ENCODE measurements at places on chromosomes 11 and 22.

GRCh38 chr11:63621071-63621470, 6.8 kb upstream of the PLAAT3 start:
- DNase-seq = no peak

GRCh38 chr11:12666915-12667314, 7.3 kb upstream of the TEAD1 start:
- no peak for DNase-seq

DNA sequence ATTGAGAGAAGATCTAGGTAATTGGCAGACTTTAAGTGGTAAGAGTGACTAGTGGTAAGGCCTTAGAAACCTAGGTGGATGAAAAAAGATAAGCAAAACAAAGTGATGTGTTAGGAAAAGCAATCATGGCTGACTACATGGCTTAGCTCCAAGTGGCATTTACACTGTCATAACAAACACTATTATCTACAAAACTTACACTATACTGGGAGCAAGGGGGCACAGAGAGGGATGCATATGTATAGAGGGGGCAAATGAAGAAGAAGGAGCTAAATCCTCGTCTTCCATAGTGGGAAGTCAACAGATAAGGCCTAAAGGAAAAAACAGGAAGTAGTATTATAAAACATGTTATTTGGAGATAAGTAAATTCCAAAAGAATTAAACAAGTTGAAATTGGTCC, 32.5 kb downstream of the ADORA2A start:
- no peak for DNase-seq

DNA sequence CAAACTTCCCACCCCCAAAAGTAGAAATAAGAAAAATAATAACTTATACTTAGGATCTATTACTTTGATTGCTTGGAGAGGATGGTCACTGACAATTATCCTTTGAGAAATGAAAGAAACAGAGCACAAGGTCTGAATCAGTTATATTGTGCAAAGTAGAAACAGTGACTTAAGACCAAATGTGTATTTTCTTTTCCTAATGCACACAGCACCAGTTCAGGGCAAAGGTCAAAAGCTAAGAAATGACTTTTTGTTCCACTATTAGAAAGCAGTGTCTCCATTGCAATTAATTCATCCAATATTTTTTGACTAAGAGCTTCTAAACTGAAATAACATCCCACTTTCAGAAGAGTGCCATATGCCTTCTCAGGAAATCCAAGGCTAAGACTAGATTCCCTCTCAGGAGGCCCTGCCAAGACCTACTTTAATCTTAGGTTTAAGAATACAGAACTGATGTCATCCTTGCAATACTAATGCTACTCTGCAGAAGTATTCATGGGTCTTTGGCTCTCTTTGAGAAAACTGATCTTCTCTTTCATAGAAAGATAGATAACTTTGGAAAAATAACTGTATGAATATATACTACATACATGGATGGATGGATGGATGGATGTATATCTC, 147.0 kb downstream of the APOL5 start:
- DNase-seq = no peak

- DNase-seq = peak; percentile 77
Observed at GRCh38 chr11:60924110-60924905, at the start of gene TMEM132A. Gene TMEM132A (plus strand): TSS chr11:60924460. CDS start chr11:60924634, 174 bp downstream.

- no peak for DNase-seq
Observed at GRCh38 chr11:121032546-121032945, 8.6 kb downstream of the TBCEL start.

GRCh38 chr11:2265396-2265795, 5.0 kb downstream of the ASCL2 start:
- no peak for DNase-seq

GRCh38 chr22:20964090-20964798, 2.8 kb upstream of the AIFM3 start:
- no peak for DNase-seq

DNA sequence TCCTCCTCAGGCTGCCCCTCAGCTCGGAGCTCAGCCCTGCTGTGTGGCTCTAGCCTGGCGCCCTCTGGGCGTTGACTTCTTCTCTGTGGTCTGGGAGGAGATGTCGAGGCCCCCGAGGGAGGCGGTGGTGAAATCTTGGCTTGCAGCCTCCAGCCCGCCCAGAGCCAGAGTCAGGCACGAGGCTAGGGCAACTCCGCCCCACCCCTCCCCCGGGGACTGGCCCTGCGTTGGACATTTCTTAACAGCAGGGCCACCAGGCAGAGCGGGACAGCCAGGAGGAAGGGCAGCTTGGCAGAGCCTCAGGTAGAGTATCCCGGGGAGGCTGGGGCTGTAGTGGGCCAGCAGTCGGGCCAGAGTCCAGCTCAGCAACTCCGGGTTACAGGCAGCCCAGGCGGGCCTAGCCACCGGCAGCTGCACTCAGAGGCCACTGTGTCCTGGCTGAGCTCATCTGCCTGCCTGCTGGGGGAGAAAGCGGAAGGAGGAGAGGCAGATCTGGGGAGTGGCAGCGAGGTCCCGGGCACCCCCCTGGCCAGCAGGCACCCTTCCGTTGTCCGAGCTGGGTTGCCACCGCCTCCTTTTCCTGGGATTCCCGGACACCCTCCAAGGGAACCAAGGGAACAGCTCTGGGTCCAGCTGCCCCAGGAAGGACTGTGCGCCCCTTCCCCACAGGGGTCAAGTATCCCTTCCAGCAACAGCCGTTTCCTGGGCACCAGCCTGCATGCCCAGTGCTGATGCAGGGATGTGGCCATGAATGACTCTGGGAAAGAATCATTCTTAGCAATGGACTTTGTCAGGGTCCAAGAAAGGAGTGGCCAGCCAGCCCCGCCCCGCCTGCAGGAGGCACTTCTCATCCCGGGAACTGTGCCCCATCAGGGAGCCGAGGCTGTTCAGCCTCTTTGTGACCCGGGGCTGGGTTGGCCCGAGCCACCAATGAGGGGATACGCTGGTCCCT, at the start of gene ALDH3B1:
TSS of gene ALDH3B1 (plus strand) at position 238 of the 952 bp plus-strand sequence. CDS start 4,971 bp downstream, outside the sequence.
- peak; percentile 55 for DNase-seq

DNA sequence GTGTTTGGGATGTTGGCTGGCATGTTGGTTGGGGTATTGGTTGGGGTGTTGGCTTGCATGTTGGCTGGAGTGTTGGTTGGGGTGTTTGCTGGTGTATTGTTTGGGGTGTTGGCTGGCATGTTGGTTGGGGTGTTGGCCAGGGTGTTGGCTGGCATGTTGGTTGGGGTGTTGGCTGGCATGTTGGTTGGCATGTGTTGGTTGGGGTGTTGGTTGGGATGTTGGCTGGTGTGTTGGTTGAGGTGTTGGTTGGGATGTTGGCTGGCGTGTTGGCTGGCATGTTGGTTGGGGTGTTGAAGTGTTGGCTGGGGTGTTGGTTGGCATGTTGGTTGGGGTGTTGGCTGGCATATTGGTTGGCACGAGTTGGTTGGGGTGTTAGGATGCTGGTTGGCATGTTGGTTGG, 24.5 kb downstream of the OTUB1 start:
- DNase-seq = no peak

- DNase-seq = no peak
Observed at GRCh38 chr11:67024410-67024809, 1.5 kb downstream of the SYT12 start.

- no peak for DNase-seq
Observed at GRCh38 chr22:46604306-46604690, 15.9 kb upstream of the GRAMD4 start.

DNA sequence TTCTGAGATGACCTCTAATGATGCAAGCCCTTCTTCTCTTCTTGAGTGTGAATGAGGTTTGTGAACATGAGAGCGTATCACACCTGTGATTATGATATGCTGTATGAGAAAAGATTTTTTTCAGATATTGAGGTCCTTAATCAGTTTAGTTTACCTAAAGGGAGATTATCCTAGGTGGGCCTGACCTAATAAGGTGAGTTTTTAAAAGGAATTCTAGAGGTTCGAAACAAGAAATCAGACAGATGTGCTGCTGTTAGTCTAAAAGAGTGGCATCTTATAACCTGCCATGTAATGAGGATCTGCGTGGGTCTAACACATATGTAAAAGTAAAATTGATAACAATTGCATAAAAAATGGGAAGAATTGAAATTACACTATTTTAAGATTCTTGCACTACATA, 33.8 kb downstream of the MSANTD4 start:
- no peak for DNase-seq

DNA sequence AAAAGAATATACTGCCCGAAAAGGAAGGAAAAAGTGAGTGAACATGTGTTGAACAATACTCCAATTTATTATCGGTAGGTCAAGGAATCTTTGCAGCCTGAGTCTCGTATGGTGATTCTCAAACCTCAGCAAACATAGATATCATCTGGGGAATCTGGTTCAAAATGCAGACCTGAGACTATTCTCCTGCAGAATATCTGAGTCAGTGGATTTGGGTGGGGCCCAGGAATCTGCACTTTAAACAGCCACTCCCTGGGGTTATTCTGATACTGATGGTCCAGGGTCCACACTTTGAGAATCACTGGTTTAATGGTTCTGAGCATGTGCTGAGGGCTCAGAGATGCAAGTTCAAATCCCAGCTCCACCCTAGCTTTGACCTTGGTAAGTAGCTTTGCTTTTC, 53.6 kb upstream of the GRK3 start:
- no peak for DNase-seq

DNA sequence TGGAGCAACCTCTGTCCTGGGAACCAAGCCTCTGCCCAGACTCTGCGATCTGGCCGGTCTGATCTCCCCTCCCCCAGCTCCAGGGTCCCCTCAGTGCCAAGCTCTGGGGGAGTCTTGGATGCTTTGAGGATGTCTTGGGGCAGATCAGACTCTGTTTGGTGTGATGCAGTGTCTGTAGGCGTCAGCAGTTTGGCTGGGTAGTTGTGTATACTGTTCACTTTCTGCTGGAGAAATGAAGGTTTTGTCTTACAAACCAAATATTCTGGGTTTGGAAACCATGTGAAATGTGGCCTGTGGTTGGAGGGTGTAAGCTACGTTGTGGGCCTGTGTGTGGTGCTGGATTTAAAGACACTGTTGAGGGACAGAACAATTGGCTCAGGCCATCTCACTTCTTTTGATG, 4.6 kb downstream of the INSC start:
- DNase-seq = no peak

Data from SK-N-DZ (cell line).